Right lobe of liver (tissue), 6 donors: ENCODE measurements at places on chromosomes 4 and X. TPM values are rescaled to one million over a fixed set of nuclear protein-coding genes. Genes with fewer than 3 reads are reported as not detected.
A peak's percentile ranks its signal among the peaks of the same experiment; 100 is the strongest.

The VCX gene
- not detected for total RNA-seq

DNA sequence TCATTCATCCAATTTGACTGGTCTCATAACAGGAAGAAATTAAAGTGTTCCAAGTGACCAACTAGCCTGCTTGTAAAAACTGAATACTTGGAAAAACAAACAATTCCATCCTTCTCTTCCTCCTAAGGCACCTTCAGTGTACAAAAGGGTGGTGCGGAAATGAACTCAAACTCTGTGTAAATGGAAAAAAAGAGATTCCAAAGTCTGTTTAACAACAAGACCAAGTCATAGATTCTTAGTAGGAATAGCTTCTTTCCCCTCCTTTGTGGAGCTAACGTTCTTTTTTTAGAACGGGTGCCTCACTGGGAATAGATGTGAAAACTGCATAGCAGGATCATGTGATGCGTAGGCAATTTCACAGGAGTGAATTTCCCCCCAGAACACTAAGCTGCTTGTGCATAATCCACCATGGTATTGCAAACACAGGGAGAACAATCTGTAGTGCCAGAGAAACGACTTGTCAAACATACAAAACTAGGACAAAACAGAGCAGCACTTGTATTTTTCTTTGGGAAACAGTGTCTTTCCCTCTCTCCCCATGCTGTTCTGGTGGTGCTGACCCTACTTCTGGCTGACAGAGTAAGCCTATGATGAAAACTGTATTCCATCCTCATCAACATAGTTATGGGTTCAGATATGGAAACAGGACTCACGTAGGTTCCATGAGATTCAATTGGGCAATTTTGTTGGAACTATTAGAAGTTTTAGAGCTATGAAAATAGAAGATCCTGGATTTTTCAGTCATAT lies 13.2 kb upstream of the SOD3 start:
- no peak for DNase-seq

The TREX2 gene
- total RNA-seq = not detected

- no peak for DNase-seq
These were observed 52.8 kb downstream of the ANAPC10 start for GRCh38 chr4:145045180-145045579.

- no peak for DNase-seq
These were observed 2.4 kb downstream of the SLC25A43 start for GRCh38 chrX:119401569-119401968.

- DNase-seq = no peak
These were observed 8.1 kb upstream of the NAAA start for GRCh38 chr4:75948822-75949444.

The TMSB15A gene
- total RNA-seq = not detected

GRCh38 chr4:931194-931959 lies 739 bp downstream of the GAK start:
- peak; percentile 39 for DNase-seq

DNA sequence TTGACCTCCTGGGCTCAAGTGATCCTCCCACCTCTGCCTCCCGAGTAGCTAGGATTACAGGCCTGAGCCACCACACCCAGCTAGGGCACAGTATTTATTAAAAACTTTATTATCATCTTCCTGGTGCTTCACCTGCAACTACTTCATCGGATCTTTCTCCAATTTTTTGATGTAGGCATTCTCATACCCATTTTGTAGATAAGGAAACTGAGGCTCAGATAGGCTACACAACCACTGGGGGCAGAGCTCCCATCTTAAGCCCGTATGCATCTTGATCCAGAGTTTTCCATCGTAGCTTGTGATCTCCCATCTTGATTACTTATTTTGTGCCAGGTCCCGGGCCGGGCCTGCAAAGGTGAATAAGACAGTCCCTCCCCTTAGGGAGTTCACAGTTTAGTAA lies 68.1 kb upstream of the BCOR start:
- DNase-seq = no peak

DNA sequence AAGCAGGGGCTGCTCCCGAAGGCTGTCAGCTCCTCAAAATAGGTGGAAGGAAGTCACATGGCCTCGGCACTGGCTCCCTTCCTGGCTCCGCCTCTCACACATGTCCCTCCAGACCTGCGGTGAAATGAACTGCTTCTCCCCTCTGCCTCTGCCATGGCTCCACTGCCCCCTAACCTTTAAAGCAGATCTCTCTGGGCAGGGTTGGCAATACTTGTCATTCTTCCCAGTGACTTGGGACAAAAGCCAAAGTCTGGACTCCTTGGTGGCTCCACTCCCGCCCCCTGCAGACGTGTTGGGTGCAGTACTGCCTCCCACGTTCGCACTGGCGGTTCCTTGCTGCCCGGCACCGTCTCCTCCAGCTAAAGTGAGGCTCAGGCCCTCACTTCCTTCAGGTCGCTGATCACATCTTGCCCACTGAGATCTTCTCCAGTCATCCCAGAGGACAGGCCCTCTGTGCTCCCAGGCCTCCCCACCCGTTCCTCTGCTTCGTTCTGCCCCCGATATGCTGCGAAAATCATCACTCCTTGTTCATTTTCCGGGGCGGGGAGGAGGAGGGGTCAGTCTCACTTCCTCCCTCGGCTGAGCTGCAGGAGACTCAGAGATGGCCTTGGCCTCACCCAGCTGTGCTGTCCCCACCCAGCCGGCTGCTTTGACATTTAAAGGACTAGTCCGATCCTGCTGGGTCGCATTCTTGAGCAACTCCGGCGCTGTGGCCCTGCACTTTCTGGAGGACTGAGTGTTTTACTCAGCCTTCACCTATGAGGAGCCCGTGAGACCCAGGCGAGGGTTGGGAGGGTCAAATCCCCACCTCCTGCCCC lies 97.4 kb downstream of the PHKA2 start:
- DNase-seq = peak; percentile 71

DNA sequence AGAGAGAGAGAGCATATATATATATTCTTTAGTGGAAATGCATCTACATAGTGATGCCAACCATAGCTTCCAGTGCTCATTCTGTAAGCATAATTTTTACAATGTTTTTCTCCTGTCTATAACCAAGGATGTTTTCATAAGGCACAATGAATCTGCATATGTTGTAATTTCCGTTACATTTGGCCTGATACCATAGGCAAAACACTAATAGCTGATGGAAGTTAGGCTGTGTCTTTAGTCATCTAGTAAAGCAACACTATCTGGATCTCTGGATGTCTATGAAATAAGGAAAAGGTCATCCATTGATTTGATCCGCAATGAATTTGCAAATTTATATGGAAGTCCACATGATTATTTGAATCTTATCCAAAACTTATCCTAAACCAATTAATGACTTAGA lies 8.1 kb downstream of the PCDH7 start:
- DNase-seq = no peak

- no peak for DNase-seq
These were observed 86.2 kb downstream of the PHEX start for GRCh38 chrX:22118161-22118830.

DNA sequence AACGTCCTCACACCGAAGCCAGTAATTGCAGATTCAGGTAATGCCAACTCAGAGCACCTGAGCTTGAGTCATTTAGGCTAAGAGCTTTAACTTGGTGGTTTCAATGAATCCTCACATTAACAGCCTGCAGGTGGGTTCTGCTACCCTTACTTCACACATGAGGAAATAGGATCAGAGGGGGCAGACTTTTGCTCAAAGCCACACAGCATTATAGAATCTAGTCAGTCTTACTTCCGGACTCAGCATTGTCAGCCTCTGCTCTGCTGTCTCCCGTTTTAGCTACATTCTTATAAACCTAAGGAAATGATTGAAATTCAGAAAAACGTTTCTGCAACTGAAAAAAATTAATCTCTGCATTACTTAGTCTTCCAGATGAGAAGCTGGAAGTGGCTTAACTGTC lies 6.0 kb downstream of the C4orf50 start:
- DNase-seq = no peak

- peak; percentile 84 for DNase-seq
These were observed 20.1 kb upstream of the ARAF start for GRCh38 chrX:47540754-47541538.

The CHIC1 gene
- 0.79 TPM for total RNA-seq

- DNase-seq = no peak
These were observed 12.7 kb downstream of the FRAS1 start for GRCh38 chr4:78069859-78070258.

GRCh38 chrX:154730253-154730891 lies 20.5 kb downstream of the GAB3 start:
- DNase-seq = peak; percentile 75

DNA sequence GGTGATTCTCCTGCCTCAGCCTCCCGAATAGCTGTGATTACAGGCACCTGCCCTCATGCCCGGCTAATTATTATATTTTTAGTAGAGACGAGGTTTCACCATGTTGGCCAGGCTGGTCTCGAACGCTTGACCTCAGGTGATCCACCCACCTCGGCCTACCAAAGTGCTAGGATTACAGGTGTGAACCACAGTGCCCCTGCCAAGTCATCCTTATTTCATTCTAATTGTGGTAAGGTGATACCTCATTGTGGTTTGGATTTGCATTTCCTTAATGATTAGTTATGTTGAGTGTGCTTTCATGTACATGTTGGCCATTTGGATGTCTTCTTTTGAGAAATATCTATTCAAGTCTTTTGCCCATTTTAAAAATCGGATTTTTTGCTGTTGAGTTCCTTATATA lies 93.0 kb downstream of the USP9X start:
- DNase-seq = no peak

DNA sequence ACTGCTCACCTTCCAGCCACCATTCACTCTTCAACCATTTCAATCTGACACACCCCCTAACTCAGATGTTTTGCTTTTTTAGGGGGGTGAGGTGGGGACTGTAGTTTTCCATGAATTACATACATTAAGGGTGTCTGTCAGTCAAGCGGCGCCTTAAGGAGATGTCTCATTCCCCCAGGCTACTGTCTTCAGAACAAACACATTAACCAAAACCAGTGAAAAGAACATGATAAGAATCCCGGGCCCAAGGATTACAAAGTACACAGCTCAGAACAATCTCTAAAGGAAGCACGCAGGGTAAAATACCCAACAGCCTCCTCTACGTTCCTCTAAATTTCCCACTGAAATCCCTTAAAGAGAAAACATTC lies 62.5 kb upstream of the IRF2 start:
- DNase-seq = no peak

The TXK gene
- total RNA-seq = 2.5 TPM

The STK26 gene
- 3.0 TPM for total RNA-seq

GRCh38 chr4:71456841-71457240 lies 118.0 kb downstream of the SLC4A4 start:
- DNase-seq = no peak

DNA sequence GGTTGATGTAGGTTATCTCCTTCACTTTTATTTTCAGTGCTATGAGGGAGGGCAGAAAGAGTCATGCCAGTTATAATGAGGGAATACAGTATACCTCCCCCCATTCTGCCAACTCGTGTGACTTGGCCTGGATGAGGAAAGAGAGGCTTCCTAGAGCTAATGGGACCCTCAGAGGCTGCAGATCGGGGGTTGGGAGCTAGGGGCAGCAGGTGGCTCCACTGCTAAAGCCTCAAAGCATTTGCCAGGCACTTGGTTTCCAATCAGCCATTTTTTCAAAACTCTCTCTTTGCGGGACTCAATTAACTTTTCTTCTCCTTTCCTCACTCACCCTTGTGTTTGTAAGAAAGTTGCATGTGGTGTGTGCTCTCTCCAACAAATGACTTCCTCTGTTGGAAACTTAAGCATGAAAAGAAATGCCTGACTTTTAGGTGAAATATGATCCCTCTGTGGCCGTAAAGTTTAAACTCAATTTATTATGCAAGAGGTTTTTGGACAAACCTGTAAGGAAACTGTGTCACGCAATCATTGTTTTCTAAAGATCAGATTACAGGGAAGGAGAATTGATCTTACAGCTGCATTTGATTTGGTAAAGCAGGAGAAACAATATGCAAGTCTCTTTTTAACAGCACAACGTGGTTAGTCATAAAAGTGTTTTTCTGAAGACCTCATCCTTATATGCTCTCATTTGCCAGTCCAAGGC lies 7.0 kb downstream of the SFRP2 start:
- DNase-seq = no peak

The FOXR2 gene
- not detected for total RNA-seq

DNA sequence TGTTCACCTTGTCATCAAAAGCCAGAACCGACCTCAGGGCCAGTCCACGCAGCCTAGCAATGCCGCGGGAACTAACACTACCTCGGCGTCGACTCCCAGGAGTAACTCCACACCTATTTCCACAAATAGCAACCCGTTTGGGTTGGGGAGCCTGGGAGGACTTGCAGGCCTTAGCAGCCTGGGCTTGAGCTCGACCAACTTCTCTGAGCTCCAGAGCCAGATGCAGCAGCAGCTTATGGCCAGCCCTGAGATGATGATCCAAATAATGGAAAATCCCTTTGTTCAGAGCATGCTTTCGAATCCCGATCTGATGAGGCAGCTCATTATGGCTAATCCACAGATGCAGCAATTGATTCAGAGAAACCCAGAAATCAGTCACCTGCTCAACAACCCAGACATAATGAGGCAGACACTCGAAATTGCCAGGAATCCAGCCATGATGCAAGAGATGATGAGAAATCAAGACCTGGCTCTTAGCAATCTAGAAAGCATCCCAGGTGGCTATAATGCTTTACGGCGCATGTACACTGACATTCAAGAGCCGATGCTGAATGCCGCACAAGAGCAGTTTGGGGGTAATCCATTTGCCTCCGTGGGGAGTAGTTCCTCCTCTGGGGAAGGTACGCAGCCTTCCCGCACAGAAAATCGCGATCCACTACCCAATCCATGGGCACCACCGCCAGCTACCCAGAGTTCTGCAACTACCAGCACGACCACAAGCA lies 898 bp downstream of the UBQLN2 start:
- no peak for DNase-seq

- no peak for DNase-seq
These were observed 10.5 kb downstream of the ARL13A start for GRCh38 chrX:100979881-100980607.

DNA sequence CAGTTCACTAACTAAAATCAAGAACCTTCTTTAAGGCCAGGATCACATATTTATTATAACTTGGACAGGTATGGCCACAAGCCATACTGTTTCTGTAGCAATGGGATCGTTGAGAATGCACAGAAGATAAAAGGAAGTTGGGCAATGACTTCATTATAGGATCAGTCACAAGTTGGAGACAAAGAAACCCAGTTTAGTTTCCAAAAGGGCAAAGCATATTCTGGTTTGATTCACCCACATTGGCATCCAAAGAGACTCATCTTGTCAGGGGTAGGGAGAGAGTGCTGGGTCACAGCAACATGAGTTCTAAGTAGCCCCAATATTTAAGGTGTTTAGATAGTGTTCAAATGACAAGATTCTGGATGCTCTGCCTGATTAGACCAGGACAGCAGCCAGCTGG lies 317.1 kb upstream of the GALNT7 start:
- DNase-seq = no peak

The CXCL6 gene
- total RNA-seq = 2.5 TPM
